Activated CD4-positive, alpha-beta T cell treated with anti-CD3 and anti-CD28 coated beads, Interleukin-2, amount 10 ng/mL, durations not matched to agents 7 days and 5 days (primary cell): ENCODE measurements at places on chromosomes 6 and 20.

DNA sequence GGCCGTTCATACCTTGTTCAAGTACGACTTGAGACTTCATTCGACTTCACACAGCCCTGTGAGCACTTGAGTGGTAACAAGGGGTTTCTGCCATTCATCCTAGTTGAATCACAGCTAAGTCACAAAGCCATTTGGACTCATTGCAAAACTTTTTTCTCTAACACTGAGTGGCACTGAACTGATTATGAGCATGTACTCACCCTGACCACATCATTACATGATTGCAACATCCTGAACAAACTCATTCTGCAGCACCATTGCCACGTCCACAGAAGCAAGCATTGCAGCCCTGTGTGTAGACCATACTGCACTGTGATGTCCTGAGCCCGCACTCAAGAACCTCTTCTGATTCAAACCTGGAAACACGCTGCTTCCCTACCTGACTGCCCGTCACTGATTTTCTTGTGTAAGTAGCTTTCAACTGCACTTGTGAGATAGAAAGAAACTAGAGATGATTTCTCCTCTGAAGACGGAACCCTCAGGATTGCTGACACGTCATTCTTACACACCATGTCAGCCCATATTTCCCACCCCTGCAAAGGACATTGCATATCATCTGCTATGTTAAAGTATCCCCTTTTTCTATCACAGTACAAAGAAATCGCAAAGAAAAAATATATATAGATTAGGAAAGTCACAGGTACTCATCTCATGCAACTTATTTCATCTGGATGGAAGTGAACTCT, 81.6 kb downstream of the C6orf118 start:
- DNase-seq, result no peak

DNA sequence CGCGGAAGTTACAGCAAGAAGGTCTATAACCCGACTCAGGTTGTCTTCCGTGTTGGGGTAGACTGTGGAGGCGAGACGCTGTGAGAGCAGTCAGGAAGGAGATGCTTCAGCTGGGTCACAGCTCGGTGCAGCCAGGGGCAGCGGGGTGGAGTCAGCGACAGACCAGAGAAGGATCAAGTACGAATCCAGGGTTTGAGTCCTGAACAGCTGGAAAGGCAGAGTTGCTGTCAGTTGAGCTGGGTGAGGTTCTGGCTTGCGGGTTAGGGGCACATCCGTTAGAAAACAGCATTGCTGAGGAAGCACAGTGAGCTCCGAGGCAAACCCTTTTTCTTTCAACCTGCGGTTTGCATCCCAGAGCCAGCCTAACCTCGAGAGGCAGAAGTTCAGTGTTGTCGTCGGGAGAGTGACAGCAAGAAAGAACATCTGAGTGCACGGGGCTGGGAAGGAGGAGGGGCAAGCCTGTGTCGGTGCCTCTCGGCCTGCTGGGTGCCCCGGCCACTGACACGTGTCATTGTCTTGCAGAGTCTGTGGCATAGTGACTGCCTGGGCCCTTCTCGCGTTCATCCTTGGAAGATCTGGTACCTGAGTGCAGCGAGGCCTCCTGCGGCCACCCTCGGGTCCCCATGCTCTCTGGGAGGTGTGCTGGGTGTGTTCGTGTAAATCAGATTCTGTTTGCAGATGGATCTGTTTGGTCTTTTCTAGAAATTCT, 20.0 kb downstream of the PNLDC1 start:
- DNase-seq, result peak; percentile 58

DNA sequence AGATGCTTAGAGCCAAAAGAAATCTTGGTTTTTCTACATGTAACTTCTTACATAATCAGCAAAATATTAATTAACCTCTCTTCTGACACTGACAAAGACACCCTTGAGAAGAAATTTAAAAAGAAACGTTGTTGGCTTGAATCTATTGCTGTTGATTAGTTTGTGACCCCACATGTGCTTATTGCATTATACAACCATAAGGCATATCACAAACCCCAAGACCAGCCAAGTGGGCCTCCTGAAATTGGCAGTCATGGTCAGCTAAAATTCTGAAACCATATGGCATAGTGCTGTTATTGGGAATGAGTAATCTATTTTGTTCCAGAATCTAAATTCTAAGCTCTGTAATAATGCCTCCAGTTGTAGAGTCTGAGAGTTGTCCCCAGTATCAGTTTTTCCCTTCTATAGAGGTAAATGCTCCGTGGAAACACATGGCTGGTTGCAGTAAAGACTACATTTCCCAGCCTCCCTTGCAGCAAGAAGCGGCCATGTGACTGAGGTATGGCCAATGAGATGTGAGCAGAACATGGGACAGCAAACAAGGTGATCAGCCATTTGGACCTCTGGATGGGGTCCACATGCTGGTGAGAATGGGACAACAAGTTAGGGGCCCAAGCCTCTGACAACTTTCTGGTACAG, 42.3 kb upstream of the PTPN1 start:
- DNase-seq, result peak; percentile 51

DNA sequence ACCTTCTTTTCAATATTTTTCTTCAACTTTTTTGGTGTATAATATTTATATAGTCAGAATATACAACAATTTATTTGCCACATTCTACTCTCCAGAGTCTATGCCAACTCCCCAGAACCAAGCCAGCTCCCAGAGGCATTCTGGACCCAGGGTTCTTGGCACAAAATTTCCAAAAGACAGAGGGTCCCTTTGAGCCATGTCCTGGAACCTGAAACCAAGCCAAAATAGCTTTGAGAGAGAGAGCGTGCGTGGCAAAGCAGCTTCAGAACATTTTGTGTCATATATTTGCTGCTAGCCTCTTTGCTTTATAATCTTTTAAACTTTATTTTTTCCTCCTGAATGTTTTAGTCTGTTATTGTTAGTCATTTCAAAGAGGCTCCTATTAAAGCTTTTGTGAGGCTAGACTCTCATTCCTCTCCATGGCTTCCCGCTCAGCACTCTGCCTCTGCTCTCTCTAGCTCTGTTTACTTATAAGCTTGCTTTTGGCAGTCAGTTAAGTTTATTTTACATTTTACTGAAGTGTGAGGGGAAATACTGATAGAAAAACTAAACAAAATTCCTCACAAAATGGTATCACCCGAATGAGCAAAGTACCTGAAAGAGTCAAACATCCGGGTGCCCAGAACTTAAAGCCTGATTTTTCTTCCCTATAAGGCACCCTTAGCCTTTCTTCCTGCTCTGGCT, 605.1 kb upstream of the ID4 start:
- no peak for DNase-seq

DNA sequence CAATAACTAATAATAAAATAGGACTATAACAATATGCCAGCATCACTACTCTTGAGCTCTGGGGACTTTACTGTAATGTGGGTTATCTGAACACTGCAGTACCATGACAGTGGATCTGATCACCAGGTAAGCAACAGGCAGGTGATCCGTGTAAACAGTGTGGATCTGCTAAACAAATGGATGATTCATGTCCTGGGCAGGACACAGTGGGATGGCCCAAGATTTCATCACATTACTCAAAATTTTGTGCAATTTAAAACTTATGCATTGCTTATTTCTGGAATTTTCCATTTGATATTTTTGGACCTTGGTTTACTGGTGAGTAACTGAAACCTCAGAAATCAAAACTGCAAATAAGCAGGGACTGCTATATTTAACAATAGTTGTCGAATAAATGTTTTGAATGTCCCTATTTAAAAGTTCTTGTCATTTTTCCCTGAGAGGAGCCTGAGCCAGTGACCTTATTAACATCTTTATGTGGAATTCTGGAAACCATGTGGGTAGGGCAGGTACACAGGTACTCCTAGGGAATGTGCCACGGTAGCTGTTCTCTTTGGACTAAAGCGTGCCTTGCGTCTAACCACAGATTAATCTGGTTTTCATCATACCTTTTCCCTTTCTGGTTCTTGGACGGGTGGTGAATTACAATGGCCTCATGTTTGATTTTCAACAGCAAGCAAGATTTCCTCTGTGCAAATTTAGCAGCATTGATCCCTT, 214.5 kb upstream of the SASH1 start:
- DNase-seq, result no peak

DNA sequence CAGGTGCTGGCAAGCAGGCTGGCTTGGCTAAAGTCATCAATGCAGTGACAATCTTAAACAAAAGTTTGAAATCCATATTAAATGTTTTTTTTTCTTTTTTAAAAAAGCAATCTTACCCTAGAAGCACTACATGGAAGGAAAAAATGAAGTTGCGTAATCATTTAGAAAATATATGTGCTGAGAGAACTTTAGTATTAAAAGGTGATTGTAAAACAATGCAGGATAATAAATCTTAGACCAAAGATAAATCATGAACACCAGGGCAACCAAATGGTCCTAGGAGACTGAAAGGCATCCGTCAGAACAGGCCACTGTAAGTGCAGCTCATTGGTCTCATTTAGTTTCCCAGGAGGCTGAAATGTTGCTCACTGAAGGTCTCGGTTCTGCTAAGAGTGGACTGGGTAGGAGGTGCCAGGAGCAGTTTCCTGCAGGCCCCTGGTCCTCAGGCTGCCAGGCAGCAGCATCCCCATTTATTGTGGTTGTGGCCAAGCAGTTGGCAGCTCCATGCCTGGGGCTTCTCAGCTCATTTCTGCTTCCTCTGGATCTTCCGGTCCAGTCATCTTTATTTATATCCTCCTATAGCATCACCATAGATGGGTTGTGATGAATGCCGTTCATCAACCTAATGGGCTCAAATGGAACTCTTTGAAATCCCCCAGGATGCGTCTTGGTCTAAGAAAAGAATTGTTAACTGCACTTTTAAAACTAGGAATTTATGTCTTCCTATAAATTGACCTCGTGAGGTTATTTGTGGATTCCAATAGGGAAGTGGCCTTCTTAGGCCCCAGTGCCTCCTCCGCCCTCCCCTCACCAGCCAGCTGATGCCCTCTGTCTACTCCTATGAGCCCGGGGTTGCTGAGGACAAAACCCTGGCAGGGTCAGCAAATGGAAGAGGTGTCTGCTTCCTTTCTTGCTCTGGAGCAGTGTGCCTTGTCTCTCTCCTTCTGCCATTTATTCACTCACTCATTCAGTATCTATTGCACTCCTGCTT, 269.0 kb downstream of the UST start:
- no peak for DNase-seq

DNA sequence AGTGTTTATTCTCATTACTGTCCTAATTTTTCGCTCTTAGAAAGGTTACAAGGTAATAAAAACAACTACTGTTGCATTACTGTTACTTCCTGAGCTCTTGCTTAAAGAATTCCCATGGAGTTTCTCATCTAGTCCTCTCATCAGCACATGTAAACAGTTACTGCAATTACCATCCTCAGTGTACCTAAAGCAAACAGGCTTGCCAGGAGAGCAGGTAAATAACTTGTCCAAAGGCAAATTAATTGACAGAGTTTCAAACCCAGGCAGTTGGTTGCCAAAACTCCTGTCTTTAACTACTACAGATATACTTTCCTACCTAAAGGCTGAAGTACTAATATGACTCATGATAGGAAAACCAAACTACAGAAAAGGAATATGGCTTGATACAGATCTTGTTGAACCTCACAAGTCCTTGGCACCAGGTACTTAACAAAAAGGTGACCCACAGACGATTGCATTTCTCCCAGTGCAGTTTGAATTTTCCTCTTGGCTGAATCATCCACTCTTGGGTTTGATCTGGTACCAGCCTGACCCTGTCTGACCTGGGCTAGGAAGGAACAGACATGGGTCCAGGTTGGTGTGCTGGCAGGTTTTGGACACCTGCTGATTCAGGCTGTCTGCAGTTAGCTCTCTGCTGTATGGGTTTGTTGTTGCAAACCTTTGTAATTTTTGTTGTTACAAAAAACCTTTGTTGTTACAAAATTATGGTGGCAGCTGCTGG, 153.0 kb downstream of the CFAP61 start:
- DNase-seq, result no peak

DNA sequence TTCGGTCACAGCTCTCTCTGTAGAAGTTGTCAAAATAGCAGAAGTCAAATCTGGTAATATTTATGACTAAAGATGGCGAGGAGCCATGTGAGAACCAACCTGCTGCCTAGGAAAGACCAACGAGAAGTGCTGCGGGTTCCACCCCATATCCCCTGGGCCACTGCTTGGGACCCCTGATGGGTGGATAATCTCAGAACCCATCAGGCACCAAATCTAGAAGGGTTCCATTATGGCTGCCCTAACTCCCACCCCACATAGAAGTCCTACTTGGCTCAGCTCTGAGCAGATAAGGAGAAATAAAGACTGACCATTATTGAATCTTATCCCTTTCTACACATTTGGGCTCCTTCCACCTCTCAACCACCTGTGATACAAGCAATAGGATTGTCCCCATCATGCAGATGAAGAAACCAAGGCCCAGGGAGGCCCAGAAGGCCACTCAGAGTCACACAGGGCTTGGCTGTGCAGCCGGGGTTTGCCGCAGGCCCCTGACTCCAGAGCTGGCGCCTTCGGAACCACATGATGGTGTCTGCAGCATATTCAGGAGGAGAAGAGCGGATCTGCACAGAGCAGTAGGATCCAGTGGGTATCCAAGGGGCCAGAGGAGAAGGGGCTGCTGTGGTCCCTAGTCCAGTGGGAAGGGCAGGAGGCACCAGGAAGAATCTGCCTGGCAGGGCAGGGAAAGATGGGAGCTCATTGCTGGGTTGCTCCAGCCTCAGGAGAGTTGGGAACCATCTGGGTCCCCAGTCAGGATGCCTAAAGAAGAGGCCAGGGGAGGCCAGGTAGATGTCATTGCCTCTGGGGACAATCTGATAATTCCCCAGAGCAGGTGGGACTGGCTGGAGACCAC, 9.6 kb upstream of the PCMTD2 start:
- DNase-seq, result no peak

DNA sequence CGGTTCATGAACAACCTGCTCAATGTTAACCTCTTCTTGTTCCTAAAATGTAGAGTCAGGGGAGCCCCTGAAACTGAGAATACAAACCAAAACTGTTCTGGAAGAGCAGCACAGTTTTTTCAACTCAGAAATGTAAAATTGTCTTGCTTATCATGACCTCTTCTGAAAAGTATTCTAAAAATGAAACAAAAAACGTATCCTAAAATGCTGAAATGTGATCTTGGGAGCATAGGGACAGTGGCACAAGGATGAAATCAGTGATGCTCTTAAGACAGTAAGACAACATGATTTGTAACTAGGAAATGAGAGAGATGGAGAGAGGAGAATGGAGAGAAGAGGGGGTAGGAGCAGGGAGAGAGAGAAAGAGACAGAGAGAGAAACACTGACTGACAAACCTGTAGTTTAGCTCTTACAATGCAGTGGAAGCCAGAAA, 27.5 kb downstream of the NCOA7 start:
- DNase-seq, result no peak

GRCh38 chr6:10535193-10535592, 14.0 kb downstream of the GCNT2 start:
- DNase-seq, result no peak

- no peak for DNase-seq
These were observed 10.0 kb downstream of the TRAM2 start for GRCh38 chr6:52566853-52567279.

DNA sequence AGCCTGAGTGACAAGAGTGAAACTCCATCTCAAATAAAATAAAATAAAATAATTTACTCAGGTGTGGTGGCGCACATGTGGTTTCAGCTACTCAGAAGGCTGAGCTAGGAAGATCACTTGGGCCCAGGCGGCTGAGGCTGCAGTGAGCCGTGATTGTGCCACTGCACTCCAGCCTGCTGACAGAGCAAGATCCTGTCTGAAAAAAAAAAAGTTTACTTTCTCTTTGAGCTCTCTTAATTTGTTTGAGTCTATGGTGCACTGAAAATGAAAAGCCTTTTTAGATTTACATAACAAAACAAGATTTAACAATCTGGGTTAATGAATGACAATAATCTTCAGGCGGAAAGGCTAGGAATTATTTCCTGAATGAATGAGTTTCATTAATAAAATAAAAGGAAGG, 23.3 kb upstream of the NHSL1 start:
- DNase-seq, result no peak

GRCh38 chr6:45699663-45700062, 316.0 kb downstream of the CLIC5 start:
- DNase-seq, result no peak
